Cardiac septum (tissue), 1 donor: ENCODE measurements at places on chromosomes 4 and X. TPM values are rescaled to one million over a fixed set of nuclear protein-coding genes. Genes with fewer than 3 reads are reported as not detected.

DNA sequence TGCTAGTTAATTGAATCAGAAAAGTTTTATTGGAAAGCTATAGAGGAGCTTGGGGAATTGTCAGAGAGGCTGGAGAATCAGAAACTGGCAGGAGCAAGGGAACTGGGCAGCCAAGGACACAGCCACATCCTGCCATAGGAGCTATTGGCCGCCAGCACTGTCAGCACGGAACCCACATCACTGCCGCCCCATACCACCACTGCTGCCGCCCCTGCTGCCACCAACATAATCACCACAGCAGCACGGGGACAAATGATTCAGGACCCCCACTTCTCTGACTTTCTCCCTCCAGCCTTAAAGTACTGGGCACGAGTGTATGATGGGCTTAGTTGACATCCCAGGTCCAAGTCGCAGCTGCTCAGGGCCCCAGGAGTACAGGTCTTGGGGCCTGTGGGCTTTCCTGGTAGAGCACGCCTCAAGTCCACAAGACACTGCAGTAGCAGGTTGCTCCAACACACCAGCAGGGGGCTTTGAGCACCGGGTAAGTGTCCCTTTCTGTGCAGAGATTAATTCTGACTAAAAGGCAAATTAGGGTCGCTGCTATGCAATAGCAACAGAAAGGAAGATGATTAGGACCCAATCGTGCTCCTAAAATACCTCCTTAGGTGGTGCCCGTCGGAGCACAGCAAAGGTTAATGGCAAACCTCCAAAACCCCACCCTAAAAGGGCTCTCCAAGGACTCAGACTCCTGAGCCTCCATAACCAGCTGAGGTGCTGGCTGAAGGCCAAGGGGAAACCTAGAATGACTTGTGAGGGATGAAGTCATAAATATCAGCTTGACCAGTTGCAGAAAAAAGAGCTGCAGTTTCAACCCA, 6.9 kb downstream of the PJA1 start:
- DNase-seq, result peak; percentile 73

Gene GPRASP1
- total RNA-seq, result 8.2 TPM

- no peak for DNase-seq
Measured at GRCh38 chrX:17040711-17041110, 94.3 kb downstream of the REPS2 start.

Gene EVC
- 8.7 TPM for total RNA-seq

Gene SMIM10
- 4.9 TPM for total RNA-seq

Gene SPARCL1
- 202 TPM for total RNA-seq

DNA sequence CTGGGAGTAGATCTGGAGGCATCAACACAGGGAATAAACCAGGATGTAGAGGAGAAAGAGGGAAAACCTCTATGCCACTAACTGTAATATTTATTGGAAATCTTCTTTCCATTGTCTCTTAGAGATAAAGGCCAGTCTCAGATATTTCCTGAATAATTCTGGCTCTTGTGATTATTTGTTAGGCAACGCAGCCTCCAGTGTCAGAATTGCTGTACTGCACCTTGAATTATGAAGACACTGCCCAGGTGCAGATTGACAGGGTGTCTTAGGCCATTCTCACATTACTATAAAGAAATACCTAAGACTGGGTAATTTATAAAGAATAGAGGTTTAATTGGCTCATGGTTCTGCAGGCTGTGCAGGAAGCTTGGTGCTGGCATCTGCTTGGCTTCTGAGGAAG, 100.7 kb upstream of the ZDHHC15 start:
- no peak for DNase-seq

GRCh38 chr4:168353746-168354145, 35.2 kb upstream of the DDX60 start:
- DNase-seq, result no peak

Gene TRIM60
- total RNA-seq, result not detected

GRCh38 chr4:109432203-109432602, 1.4 kb upstream of the SEC24B start:
- no peak for DNase-seq

GRCh38 chrX:127519323-127519722, 532.9 kb downstream of the ACTRT1 start:
- no peak for DNase-seq

DNA sequence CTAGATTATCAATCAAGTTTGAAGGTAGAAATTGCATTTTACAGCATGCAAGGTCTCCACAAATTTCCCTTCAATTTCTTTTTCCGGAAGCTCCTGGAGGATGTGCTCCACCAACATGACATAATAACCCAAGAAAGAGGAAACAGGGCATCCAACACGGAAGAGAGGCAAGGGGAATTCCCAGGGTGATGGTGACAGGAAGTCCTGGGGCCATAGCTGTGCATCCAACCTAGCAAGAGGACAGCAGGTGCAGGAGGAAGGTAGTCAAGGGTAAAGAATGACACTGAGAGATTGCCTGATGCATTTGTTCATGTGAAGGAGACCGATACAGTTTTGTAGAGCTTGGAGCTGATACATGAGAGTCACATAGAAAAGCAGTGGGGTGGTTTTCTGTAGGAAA, 115.7 kb upstream of the LSM6 start:
- DNase-seq, result no peak

GRCh38 chr4:147964266-147964880, 232.5 kb downstream of the ARHGAP10 start:
- DNase-seq, result no peak

Gene GLRA2
- total RNA-seq, result not detected

- DNase-seq, result no peak
Measured at GRCh38 chrX:46208225-46208854, 336.9 kb downstream of the ZNF674 start.

Gene GABRE
- total RNA-seq, result 54.0 TPM

Gene ENPP6
- 0.05 TPM for total RNA-seq

Gene CWH43
- total RNA-seq, result not detected

Gene SLITRK2
- 0.35 TPM for total RNA-seq

DNA sequence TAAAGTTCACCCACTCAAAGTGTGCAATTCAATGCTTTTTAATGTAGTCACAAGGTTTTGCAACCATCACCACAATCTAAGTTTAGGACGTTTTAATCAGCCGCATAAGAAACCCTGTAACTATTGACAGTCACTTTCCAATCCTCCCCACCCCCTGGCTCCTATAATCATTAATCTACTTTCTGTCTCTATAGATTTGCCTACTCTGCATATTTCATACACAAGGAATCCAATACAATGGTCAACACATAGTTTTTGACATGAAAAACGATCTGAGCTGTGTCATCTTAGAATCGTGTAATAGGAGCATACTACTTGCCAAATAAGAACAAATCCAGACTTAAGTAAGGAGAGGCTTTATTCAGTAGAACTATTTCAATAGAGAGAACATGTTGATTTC, 47.6 kb downstream of the ANXA3 start:
- no peak for DNase-seq

DNA sequence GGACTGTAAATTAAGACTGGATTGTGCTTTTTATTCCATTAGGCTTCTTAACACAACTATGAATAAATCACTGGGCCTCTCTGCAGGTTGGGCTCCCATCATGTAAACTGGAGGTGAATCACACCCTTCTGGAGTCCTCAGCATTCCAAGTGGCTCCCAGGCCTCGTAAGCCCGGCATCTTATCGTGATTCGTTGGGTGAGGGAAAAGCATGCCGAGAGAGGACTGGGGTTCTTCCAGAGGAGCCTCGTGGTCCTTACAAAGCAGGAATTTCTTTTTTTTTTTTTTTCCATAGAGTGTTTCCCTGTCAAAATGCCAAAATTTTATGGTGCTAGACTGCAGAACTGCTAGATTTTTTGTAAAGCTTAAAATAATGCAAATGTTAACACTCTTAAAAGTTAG, 20.0 kb downstream of the CLDN22 start:
- DNase-seq, result no peak
